Caudate nucleus (tissue), 63 donors: ENCODE measurements at places on chromosomes 4 and X.

DNA sequence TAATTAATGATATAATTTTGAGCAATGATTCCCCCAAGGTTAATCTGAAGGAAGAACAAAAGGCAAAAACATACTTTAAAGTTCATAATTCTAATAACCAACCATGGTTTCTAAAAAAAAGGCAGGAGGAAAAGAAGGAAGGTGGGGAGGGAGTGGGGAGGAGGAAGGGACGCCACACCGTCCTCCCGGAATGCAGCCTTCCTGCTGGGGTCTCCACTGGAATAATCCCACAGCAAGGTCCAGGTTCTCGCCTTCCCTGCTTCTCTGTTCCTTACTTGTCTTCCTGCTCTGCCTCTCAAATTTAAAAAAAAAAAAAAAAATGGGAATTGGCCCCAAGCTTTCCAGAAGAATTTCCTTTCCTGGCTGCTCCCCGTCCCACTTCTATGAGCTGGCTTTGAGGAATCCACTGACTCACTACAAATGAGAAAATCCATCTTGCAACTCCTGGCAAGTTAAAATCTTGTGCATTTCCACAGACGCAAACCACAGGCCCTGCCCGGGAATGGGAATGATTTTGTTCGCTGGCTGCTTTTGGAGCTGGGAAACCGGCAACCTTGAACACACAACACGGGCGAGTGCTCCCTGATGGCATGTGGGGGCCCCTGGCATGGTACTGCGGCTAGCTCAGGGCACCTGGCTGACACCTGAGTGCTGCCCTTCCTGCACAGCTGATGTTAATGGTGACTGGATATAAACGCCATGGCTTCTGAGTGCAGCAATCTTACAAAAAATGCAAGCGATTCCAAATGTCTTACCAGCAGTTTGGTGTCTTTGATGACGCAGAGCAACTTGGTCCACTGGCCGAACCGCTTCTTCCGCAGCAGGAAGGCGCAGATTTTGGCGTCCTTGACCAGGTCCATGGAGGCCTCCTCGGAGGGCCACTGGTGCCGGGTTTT, 97.0 kb downstream of the AFAP1 start:
- no peak for DNase-seq

DNA sequence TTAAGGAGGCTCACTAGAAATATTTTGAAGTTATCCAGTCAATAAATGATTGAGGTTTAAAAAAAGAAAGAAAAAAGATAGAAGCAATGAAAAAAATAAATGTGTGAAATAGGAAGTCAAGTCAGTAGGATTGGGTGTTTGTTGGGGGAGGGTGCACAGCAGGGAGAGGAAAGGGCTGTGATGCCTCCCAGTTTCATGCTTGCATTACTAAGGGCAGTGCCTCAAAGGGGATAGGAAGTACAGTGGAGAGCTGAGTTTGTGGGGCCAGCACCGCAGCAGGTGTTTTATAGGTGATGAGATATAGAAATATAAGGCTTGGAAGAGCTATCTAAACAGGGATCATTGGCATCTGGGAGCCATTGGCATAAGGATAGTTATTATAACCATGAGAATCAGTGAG, 919.2 kb downstream of the STIM2 start:
- DNase-seq = no peak

- DNase-seq = no peak
Measured at GRCh38 chr4:6960628-6961412, 51.2 kb downstream of the TBC1D14 start.

GRCh38 chr4:127634181-127634580, 1.4 kb downstream of the INTU start:
- no peak for DNase-seq

GRCh38 chrX:100721328-100721727, 10.6 kb downstream of the SYTL4 start:
- no peak for DNase-seq

- no peak for DNase-seq
Measured at GRCh38 chr4:123401271-123402120, 4.9 kb downstream of the SPRY1 start.

GRCh38 chrX:72295745-72296144, 10.0 kb downstream of the CITED1 start:
- DNase-seq = no peak

DNA sequence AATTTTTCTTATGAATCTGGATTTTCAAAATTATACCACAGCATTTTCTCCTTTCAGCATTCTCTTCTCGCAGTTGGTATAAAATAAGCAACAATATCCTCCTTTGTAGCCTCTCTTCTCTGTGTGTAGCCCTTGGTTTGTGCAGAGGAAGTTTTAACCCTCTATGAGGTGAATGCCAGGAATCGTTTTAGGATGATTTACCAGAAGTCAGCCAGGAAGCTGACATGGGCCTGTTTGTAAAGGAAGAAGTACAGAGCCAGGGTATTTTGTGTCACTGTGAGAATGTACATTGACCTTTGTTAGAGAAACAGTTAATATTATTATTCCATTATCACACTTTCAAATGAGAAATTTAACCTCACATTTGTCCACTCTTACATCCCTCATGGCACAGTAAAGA, 88.9 kb upstream of the RPL34 start:
- no peak for DNase-seq

- DNase-seq = no peak
Measured at GRCh38 chr4:102324730-102325129, 20.6 kb downstream of the SLC39A8 start.

DNA sequence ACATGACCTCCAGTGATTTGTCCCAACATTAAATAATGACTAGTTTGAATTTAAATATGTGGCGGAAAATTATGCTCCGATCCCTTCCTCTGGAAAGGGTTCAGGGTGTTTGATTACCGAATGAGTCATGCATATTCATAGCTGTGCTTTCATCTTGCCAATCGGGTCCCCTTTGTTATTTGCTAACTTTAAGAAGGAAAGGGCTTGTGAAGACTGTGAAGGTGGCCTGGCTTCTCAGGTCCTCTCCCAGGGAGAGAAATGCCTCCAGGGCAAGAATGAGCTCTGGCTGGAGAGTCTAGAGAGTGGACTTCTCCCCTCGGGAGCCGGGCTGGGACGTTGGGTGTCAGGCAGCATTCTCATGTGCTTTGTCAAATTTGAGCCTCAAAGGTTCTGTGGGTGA, 155.5 kb upstream of the PSAPL1 start:
- DNase-seq = no peak

DNA sequence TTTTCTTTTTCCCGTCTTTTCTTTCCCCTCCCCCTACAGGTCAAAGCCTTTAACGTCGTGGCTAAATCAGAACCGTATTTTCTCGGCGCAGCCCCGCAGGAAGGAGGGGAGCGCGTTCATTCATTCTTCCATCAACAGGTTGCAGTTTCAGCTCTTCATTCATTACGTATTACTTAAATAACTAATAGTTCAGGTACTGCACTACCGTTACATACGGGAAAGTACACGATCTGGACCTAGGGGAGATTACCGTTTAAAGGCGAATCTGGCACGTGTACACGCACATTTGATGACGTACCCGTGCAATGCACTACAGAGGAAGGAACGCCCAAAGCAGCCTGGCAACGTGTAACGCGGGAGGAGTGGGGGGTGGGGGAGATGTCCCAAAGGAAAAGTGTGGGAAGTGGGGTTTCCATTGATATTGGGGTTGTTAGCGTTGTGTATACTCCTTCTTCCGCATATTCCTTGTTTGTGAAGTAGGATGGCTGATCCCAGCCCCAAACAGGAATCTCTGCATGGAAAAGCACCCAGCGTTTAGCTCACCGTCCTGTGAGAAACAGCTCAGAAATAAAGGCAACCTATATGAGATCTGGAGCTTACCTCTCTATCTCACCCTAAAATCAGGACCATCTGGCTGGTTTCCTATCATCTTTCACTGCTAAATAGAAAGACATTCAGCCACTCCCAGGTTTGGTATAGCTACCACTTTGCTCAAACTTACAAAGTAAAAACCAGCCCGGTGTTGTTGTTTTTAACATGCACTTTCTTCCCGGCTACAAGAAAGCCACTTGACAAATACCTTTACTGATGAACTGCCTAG, 585 bp upstream of the SEC24D start:
- no peak for DNase-seq

GRCh38 chr4:178356725-178357124, 914.5 kb upstream of the AGA start:
- DNase-seq = no peak

- no peak for DNase-seq
Measured at GRCh38 chr4:10100734-10101216, 15.8 kb downstream of the WDR1 start.

- no peak for DNase-seq
Measured at GRCh38 chr4:145483514-145483913, 1.9 kb downstream of the SMAD1 start.
